GM13976 (cell line): ENCODE measurements at places on chromosomes 7 and 10.

DNA sequence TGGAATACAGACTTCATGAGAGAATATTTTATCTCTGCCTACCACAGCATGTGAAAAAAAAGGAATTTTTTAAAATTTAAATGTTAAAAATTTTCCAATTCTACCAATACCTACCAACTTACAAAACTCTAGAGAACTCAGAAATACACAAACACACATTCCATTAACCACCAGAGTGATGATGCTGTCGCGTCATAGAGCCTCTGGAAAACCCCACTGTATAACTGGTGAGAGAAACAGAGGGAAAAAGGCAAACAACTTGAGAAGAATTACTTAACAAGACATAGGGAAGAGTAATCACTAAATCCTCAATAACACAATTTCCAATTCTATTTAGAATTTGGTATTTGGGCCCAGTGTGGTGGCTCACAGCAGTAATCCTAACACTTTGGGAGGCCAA, 6.2 kb upstream of the SPOCK2 start:
- no peak for DNase-seq

DNA sequence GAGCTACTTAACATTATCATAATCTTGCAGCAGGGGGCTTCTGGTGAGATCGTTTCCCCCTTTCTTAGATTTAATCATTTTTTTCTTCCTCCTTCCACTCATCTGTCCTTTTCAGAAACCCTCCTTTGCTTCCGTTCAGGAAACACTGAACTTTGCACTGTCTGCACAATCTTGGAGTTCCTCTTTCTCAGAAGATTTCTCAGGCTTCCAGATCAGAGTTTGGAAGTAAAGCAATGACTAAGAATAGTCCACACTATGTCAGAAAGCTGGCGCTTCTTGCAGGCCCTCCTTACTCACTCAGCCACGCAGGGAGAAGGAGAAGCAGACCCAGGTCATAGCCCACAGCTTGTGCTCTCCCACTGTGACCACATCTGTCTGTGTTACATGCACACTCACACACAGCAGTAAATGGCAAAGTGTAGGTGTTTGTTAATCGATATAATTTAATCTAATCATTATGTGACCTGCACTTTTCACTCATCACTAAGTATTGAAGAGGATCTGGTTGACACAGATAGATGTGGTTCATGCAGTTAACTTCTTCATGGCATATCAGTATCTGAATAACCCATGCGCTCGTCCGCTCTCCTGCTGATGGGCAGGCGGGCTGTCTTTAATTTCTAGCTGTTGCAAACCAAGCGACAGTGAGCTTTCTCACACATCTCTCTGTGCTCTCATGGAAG, 30.2 kb downstream of the ALOX5 start:
- DNase-seq: no peak

GRCh38 chr10:49081547-49082275, 33.6 kb downstream of the VSTM4 start:
- no peak for DNase-seq

- DNase-seq: no peak
These were observed 36.7 kb downstream of the GNA12 start for GRCh38 chr7:2807460-2807844.

DNA sequence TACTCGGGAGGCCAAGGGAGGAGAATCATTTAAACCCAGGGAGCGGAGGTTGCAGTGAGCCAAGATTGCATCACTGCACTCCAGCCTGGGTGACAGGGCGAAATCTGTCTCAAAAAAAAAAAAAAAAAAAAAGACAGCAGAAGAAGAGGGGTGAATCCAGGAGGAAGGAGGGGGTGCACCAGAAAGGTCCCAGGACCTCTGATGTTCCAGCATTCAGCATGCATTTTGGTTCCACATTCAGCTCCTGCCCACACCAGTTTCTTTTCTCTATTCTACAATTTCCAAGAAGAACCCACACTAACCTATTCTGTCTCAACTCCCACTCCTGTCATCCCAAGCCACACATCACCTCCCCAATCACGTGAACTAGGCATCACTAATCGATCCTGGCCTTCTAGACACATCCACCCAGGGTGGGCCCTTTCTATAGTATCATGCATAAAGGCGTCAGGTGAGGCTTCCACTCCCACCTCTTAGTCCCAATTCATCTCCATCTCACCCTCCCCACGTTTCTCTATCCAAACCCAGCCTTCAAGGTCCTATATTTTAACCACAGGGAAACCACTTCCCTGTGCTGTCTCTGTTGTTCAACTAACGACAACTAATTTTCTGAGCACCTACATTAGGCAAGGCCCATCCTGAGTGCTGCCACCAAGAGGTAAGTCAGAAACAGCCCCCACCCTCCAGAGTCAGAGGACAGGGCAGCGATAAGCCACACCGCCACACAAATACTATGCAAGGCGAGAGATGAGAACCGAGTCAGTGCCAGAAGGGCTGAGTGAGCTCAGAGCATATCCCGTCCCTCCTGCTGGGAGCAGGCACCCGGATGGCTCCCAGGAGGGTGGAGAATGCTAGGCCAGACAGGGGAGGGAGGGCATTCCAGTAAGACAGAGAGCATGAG, 2.2 kb downstream of the ANXA11 start:
- peak; percentile 74 for DNase-seq

DNA sequence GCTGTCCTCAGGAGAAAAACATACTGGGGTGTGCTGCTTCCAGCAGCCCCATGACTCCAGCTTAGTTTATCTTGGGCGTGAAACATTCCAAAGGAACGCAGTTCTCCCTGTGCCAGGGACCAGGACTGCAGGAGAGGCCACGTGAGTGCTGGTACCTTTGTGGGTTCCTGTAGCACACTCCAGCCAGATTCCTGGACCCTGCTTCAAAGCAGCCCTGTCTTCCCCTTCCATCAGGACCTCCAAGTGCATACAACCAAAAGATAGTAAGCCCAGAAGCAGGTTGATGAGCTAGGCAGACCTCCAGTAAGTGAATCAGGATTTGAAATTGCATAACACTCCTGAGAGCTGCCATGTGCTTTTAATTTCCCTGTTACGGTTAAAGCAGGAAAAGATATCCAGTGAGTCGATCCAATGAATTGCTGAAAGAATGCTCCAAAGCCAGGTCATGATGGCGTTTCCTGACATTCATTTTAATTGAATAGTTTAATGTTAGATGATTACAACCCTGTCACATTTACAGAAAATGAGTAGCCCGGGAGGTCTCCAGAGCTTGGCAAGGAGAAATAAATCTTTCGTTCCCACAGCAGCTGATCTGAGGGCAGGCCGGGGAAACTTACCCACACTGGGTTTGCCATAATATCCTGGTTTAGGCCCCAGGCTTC, 38.9 kb upstream of the CPXM2 start:
- DNase-seq: no peak

GRCh38 chr7:28052933-28053332, 127.7 kb downstream of the JAZF1 start:
- DNase-seq: no peak

- peak; percentile 97 for DNase-seq
These were observed 39.1 kb upstream of the PFKFB3 start for GRCh38 chr10:6163364-6164270.

- DNase-seq: no peak
These were observed 44.0 kb downstream of the CALD1 start for GRCh38 chr7:134823400-134823799.

DNA sequence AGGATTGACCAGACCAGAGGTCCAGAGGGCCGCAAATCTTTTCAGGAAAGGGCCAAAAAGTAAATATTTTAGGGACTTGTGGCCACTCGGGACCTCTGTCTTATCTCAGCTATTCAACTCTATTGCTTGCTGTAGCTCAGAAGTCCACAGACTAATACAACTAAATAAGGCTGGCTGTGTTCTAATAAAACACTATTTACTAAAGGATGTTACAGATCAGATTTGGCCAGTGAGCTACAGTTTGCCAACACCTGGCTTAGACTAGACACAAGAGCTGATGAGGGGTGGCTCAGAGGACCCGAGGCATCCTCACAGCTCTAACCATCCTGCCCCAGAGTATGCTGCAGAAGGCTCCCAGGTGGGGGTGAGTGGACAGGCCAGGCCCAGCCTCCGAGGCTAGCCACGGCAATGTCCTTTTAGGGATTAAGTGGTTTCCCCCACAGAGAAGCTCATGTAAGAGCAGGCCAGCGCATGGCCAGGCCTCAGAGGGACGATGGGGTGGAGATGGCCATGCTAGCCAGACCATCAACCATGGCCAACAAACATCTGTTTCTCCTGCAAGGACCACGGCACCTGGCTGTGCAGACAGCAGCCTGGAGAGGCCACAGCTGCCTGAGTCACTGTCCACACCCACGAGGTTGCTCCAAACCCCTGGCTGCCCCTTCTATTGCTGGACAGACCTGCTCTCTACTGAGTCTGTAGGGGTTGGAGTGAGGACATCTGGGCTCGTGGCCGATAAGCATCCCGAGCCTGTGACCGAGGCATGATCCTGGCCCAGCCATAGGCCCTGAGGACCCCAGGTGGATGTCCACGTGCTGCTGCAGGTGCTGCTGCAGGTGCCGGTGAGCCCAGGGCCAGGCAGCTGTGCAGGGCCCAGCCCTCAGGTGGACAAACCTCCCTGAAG, 76.5 kb downstream of the AFAP1L2 start:
- DNase-seq: no peak

- DNase-seq: no peak
These were observed 206.4 kb upstream of the GALNT17 start for GRCh38 chr7:70925411-70926115.

- no peak for DNase-seq
These were observed 58.4 kb downstream of the CHCHD3 start for GRCh38 chr7:133023370-133024071.

- DNase-seq: no peak
These were observed 6.9 kb downstream of the THNSL1 start for GRCh38 chr10:25023278-25023677.

DNA sequence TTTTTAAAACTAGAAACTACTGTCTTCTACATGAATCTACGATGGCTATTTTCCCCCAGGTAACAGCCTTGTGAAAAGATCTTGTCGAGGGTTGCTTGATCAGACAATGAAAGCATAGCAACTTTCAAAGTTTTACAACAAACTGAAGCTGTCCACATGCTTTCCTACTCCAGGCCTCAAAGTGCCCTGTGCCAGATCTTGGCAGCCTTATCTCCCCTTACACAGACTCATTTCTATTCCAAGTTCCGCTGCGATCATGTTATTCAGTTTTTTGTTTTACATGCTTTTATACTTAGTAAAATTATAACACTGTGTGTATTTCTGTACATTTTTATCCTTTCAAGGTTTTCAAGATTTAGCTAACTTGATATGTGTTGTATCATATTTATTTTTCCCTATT, 661.7 kb upstream of the SORCS1 start:
- no peak for DNase-seq

- no peak for DNase-seq
These were observed 44.4 kb upstream of the ELN start for GRCh38 chr7:73983437-73984164.

GRCh38 chr7:69732203-69732602, 133.9 kb downstream of the AUTS2 start:
- no peak for DNase-seq

DNA sequence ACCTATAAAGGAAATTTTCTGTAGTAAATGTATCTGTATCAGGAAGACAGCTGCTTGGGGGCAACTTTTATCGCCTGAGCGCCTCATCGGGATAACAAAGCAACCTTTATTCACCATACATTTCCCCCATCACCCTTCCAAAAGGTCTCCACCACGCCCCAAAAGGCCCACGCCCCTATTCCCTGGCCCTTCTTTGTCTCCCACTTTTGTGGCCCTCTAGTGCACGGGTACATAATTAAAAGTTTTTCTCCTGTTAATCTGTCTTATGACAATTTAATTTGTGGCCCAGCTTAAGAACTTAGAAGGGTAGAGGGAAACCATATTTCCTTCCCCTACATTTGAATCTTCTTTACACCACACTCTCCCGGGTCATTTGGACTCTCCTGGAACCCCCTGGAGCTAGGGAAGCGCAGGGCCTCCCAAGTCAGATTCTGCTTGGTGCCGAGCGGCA, 625 bp downstream of the RP9 start:
- DNase-seq: no peak

- no peak for DNase-seq
These were observed 12.4 kb upstream of the BLNK start for GRCh38 chr10:96283756-96284155.

- no peak for DNase-seq
These were observed 92.6 kb upstream of the NPY start for GRCh38 chr7:24191362-24191761.

GRCh38 chr10:42574336-42574735, 64.0 kb downstream of the ZNF33B start:
- DNase-seq: no peak

GRCh38 chr7:129134356-129134987, 10.0 kb upstream of the TSPAN33 start:
- no peak for DNase-seq

DNA sequence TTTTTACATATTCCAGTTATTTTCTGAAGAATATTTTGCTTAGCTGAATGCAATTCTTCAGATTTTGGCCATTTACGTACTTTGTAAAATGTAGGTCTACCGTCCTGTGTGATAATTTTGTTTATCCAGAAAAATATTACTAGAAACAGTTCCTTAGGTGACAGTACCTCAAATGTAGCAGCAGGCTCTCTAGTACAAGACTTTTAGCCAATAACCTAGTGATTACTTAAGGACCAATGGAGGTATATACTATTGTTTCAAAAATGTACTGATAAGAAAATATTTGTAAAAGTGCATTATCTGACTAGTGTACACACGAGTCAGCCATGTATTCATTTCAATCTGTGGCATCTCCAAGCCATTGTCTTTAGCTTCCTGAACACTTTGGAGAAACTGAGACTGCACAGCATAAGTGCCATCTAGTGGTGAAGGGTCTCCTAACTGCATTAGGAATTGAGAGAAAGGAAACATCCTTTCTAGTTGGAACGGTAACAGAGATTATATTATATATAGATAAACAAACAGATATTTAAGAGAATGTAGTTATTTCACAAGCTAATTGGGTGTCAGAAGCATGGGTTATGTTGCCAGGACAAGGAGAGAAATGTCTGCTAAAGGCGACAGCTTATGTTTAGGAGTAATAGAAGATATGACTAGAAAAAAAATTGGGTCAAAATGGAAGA, 23.7 kb downstream of the RTKN2 start:
- DNase-seq: peak; percentile 41

DNA sequence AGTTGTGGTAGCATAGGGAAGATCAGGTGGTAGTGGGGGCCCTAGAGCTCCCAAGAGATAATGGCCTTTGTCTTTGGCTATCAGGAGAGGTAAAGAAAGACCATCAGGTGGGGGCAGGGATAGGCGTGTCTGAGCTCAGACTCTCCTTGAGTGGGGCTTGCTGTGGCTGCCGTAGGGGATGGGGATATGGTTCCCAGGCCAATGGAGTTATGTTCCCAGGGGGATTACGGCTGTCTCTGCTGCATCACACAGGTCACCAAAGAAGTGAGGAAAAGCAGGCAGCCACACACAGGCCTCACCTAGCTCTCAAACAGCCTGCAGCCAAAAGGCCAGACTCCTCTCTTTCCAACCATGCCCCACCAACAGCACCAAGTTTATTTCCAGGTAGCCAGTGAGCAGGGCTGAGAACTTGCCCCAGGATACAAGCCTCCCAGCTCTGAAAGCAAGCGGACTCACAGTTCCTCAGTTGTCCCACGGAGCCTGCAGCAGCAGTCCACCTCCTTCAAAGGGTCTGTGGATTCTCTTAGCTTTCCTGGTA, 37.6 kb upstream of the C1QL3 start:
- DNase-seq: no peak
